Tibial artery (tissue), 4 donors: ENCODE measurements at places on chromosomes 4 and X.

DNA sequence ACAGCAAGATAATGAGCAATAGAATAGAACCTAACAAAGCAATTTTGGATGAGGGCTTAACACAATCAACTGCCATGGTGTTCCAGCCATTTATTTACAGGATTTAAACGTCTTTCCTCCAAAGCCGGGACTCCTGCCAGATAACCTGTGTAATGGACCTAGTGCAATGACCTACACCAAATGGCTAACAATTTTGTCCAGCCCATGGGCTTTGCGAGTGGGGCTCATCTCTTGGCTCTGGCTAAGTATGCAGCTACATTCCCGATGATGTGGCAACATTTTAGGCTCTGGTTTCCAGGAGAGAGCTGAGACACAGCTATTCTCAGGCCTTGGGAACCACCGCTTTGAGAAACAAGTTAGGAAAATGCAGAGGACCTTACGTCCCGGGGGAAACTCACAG is 822.3 kb upstream of the FTHL17 start:
- no peak for DNase-seq

GRCh38 chr4:81042578-81043365 is 12.3 kb downstream of the BMP3 start:
- no peak for DNase-seq

GRCh38 chrX:30151964-30152363 is 63.4 kb upstream of the MAGEB2 start:
- no peak for DNase-seq

DNA sequence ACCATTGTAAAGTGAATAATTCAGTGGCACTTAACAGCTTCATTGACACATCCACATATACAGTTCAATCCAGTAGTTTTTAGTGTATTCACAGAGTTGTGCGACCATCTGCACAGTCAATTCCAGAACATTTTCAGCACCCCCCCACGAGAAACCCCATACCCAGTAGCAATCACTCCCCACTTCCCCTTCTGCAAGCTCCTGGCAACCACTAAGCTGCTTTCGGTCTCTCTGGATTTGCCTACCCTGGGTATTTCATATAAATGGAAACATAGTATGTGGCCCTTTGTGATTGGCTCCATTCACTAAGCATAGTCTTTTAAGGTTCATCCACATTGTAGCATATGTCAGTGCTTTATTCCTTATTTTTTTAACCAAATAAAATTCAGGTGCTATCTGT is 10.0 kb downstream of the MSL3 start:
- no peak for DNase-seq

DNA sequence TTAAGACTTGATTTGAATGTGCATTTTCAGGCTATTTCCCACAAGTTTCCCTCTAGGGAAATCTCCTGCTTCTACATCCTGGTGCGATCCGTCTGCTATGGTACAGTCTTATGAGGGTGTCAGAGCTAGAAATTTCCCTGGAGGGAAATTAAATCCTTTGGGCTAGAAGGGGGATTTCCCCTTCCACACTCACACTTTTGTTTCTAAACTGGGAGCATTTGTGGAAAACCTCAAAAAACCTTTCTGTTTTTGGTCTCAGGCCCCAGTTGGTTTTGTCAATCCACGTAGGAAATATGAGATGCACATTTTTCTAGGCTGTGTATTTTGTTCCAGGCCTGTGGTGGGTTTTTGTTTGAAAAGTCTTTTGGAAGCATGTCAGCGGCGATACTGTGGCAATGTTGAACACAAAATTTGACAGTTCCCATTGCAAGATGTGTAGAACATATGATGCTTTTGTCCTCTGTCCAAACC is 17.8 kb downstream of the HMGB3 start:
- DNase-seq, result no peak

DNA sequence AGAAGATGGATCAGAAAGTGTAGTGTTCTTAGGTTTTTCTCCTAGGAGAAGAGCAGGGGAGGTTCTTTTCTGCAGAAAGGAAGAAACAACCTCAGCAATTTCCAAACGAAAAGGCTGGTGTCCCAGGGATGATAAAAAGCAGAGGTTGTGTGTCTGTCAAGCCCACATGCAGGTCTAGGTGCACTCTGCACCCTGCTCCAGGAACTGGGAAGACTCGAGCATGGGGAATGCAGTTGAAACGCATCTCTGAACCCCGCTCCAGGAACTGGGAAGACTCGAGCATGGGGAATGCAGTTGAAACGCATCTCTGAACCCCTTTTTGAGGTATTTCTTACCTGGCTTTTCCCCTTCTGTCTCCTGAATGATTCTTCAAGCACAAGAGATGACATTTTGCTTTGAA is 171.2 kb downstream of the LDB2 start:
- DNase-seq, result no peak

DNA sequence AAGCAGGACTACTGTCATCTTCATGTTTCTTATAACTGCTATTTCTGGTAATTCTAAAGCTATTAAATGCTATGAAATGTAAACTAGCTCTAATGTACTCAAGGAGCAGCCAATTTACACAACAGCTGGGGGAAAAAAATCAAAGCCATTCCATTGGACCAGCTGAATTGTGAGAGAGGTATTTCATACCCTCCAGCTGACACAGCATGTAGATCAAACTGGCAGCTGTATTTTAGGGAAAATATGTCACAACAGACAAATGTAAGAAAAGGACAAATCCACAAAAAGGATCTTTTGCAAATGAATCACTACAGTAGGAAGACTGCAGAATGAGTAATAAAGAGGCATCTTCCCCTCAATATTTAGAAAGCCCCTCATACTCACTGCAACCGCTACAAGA is 65.2 kb upstream of the FAM47B start:
- DNase-seq, result no peak

DNA sequence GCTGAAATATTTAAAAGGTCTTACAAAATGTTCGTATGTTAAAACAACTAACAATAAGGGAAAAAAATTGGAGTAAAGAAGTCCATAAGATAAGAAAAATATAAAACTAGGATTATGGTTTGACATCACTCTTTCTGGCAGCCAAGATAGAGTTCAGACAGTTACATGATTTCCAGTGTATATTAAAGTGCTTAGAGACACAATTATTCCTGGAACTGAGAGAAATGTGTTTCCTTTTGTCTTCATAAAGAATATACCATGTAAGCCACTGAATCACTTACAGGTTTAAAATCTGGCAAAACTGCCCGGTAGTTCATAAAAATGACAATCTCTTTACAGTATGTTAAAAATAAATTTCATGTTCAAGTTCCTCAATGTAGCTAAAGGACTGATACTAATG is 538.7 kb upstream of the ATOH1 start:
- DNase-seq, result no peak

GRCh38 chrX:45196701-45197100 is 4.0 kb downstream of the DIPK2B start:
- DNase-seq, result no peak

GRCh38 chr4:148447681-148448080 is 5.5 kb upstream of the NR3C2 start:
- DNase-seq, result no peak

- peak; percentile 83 for DNase-seq
Observed at GRCh38 chr4:8050555-8051206, 107.9 kb downstream of the ABLIM2 start.

- DNase-seq, result no peak
Observed at GRCh38 chrX:40209951-40210617, 112.3 kb upstream of the BCOR start.

DNA sequence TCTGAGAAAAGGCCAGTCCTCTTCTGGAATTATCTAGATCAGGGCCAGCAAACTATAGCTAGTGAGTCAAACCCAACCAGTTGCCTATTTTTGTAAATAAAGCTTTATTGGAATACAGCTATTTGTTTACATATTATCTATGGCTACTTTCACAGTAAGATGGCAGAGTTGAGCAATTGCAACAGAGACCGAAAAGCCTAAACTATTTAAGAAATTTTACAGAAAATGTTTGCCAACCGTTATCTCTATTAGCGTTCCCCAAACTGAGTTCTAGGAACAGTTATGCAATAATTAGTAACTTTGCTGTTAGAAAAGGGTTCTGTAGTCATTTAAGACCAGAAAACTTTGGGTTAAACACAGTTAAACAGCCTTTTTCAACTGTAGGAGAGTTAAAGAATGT is 10.5 kb downstream of the TEX13B start:
- DNase-seq, result no peak

DNA sequence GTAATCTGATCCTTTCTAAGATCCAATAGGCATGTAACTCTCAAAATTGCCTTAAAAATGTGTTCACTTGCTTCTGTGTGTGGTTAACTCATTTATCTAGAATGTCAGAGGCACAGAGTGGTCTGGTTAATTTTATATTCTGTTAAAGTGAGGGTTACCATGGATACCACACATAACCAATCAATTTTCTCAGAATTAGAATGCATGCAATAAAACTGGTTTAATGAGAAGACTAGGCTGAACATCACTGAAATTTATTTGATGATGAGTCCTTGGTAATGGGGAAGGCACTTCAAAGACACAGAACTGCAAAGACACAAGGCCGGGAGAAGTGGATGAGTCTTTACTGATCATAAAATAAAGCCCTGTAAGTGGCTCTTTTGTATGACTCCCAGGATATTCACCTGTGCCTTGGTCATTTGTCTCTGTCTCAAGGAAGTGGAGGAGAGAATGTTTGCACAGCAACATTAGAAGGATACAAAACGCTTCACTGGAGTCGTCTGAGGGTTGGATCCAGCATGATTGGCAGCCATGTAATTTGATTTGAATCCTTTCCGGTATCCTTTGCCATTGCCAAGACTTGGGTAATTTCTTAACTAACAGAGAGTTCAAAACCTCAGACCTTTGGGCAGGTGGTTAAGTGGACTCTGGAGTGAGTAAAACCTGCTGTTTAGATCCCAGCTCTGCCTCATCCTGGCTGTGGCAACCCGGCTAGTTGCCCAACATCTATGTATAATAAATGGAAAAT is 94.0 kb upstream of the RBPJ start:
- no peak for DNase-seq

DNA sequence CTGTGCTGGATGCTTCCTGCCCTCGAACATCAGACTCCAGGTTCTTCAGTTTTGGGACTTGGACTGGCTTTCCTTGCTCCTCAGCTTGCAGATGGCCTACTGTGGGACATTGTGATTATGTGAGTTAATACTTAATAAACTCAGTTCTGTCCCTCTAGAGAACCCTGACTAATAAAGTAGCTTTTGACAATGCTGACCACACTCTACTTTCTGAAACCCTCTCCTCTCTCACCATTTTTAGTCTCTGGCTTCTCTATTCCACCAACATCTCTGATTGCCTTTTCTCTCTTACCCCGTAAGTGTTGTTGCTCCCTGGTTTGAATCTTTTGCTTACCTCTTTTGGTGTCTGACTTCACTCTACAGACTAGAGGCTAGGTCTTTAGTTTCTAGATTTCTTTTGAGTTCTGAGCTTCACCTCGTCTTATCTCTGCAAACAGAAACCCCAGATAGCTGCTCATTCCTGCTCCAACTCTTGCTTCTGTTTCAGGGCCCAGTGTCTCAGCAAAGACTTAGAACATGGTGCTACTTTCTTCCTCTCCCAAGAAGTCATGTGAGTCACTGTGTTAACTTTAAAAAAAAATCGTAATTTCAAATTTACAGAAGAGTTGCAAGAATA is 11.4 kb downstream of the TMSB4X start:
- no peak for DNase-seq

DNA sequence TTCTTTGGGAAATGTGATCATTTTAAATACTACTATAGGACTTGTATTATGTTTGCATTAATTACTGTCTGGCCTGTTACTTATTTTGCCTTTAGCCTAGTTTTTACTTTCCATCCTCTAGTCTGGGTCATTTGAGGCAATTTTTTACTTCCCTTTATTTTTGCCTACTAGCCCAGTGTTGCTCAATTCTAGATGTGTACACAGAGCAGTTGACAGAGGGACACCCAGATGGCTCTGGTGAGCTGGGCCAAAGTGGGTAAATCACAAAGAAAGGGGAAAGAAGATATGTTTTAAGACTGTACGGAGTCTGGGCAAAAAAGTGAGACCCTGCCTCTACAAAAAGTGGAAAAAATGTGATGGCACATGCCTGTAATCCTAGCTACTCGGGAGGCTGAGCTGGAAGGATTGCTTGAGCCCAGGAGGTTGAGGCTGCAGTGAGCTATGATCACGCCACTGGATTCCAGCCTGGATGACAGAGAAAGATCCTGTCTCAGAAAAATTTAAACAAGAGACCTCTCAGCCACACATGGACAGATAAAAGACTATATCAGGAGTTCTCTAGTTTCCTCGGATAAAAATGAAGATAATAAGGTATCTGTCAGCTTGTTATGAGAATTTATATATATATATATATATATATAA is 35.7 kb downstream of the APOO start:
- DNase-seq, result no peak

DNA sequence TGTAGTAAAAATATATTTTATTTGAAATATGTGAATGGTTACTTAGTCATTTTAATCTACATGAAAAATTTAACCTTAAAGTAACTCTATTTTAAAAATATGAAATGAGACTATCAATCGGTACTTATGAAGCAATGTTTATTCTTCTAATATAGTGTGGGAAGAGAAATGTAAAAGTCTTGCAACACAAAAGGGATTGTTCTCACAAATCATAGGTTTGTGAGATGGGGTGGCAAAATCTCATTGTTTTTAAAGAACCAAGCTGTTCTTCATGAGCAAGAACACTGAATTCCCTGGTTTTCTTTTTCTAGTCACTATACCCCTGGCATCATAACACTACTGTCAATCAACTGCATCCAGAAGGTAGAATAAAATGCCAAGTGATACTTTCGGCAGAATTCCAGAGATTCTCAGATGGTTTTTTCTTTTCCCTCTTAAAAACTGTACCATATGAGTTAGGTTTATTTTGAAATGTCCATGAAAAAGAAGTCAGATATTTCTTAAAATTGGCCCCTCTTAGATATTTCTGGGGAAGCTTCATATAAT is 52.2 kb downstream of the SNCA start:
- DNase-seq, result no peak

DNA sequence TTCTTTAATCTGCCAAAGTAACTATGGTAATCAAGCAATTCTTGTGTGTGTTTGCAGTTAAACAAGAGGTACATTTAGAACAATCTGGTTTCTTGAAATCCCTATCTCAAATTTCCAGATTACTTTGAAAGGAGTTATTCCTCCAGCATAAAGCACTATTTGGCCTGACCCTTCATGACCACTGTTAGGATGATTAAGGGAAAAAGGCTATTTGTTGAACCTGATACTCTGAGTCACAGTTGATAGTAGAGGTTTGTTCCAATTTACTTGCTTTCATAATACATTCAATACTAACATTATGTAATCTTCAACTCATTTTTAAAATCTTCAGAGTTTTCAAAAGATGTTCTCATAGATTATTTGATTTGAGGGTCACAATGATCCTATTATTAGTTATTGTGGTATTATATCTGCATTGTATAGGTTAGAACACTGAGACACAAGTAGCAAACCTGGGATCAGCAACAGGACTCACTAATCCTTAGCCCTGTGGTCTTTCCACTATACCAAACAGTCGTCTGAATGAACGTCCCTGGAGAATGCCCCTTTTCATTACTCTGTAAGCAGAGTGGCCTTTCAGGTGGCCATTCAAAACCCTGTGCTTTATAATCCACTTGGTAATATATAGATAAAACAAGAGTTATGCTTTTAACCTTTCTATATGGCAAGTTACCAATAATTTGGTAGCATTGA is 8.1 kb upstream of the NDST4 start:
- DNase-seq, result no peak

- DNase-seq, result no peak
Observed at GRCh38 chrX:27915617-27916016, 65.6 kb downstream of the DCAF8L1 start.

GRCh38 chr4:168852387-168852786 is 157.7 kb downstream of the CBR4 start:
- no peak for DNase-seq
